C1 segment of cervical spinal cord (tissue), 14 donors: ENCODE measurements at places on chromosomes 6 and 20.

DNA sequence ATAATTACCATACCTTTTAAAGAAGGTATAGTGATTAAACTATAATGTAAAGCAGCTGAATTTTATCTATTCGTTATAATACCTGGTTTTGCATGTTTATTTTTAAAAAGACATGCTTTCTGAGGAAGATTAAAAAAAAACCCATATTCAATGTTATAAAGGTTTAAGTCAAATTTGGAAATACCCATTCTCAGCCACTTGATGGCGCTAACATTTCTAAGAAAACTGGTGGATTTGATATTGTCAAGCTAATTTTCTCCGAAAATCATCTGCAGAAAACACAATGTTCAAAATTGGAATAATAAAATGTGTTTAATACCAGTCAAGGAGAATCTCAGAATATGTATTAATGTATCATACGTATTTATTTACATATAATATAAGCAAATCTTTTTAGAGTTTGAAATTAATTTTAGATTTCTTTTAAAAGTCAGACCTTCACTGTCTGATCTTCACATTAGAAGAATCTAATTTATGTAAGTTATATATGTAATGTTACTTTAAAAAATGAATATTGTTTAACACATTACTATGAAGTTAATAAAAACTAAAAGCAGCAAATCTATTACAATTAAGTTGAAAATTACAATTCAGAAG, 35.0 kb downstream of the SHPRH start:
- DNase-seq: no peak

- DNase-seq: no peak
Measured at GRCh38 chr6:125203395-125203794, 49.8 kb downstream of the TPD52L1 start.

- no peak for DNase-seq
Measured at GRCh38 chr20:58254890-58255289, 26.4 kb upstream of the ANKRD60 start.

GRCh38 chr6:34142061-34142998, 3.6 kb downstream of the GRM4 start:
- no peak for DNase-seq
